Vein endothelial cell (primary cell): ENCODE measurements at places on chromosomes 12 and 14. TPM values are rescaled to one million over a fixed set of nuclear protein-coding genes. Genes with fewer than 3 reads are reported as not detected.

Gene TMEM121
- 5.6 and 6.2 TPM in 2 replicates for total RNA-seq

Gene GPRC5D
- 0.38 TPM in 1 of 2 replicates, not detected in the other for total RNA-seq

Gene PLXNC1
- under 0.01 and 0.33 TPM in 2 replicates for total RNA-seq

Gene ABHD12B
- not detected in 2 replicates for total RNA-seq

Gene CCDC177
- total RNA-seq, result not detected in 2 replicates

Gene NRXN3
- total RNA-seq, result 0.48 and 0.98 TPM in 2 replicates

Gene TSPAN11
- 7.2 and 16.5 TPM in 2 replicates for total RNA-seq

Gene FBXO21
- total RNA-seq, result 73.2 and 92.4 TPM in 2 replicates

Gene KRT79
- total RNA-seq, result not detected in 2 replicates

Gene EML5
- under 0.01 and 0.10 TPM in 2 replicates for total RNA-seq

Gene PAPOLA
- 119 and 131 TPM in 2 replicates for total RNA-seq

Gene FAM90A1
- not detected in 2 replicates for total RNA-seq

Gene AGAP2
- total RNA-seq, result 0.29 and 0.33 TPM in 2 replicates

Gene LGR5
- not detected in 2 replicates for total RNA-seq

Gene C12orf75
- 17.6 and 22.5 TPM in 2 replicates for total RNA-seq

Gene POLE
- total RNA-seq, result 26.5 and 37.3 TPM in 2 replicates

Gene ACRBP
- 0.57 and 1.6 TPM in 2 replicates for total RNA-seq

Gene VDR
- total RNA-seq, result 0.33 and 0.38 TPM in 2 replicates

Gene C1R
- total RNA-seq, result 0.65 and 1.1 TPM in 2 replicates

Gene DAO
- total RNA-seq, result not detected in 2 replicates

Gene DHRS2
- total RNA-seq, result 0.38 TPM in 1 of 2 replicates, not detected in the other

Gene USP44
- 0.96 and 2.0 TPM in 2 replicates for total RNA-seq
